ENCODE measurements at places on chromosomes 5 and 9.

DNA sequence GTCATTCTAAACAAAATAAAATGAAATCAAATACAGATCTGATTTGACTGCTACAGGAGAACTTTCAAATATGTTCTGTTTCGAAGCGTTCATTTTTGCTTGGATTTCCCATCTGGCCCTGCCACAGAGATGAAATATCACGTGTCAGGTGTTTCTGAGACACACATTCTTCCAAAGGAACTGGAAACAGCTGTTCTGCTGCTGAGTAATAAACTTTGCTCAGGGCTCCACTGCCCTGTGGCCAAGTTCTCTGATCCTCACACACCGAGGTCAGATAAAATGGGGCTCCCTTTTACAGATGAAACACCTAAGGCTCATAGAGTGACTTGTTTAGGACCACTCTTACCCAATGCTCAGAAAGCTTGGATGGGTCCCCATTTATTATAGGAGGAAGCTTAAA, 42.5 kb downstream of the FRMPD1 start:
- DNase-seq = no peak

DNA sequence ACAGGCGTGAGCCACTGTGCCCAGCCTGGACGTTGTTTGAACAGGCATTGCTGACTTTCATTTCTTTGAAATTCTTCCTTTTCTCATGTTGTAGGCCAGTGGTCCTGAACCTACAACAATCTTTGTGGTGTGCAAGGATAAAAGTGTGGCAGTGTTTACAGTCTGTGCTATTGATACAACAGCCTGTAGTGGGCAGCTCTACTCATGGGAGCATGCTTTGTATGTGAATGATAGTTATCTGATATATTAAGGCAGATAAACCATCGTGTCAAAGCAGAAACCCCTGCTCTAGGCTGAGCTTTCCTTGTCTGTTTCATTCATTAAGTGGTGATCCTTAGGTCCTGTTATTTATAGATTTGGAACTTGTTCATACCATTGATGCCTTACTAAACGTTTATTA, 42.6 kb downstream of the CSNK1G3 start:
- DNase-seq = no peak

- DNase-seq = no peak
Observed at GRCh38 chr5:177124486-177124991, 9.0 kb upstream of the NSD1 start.

DNA sequence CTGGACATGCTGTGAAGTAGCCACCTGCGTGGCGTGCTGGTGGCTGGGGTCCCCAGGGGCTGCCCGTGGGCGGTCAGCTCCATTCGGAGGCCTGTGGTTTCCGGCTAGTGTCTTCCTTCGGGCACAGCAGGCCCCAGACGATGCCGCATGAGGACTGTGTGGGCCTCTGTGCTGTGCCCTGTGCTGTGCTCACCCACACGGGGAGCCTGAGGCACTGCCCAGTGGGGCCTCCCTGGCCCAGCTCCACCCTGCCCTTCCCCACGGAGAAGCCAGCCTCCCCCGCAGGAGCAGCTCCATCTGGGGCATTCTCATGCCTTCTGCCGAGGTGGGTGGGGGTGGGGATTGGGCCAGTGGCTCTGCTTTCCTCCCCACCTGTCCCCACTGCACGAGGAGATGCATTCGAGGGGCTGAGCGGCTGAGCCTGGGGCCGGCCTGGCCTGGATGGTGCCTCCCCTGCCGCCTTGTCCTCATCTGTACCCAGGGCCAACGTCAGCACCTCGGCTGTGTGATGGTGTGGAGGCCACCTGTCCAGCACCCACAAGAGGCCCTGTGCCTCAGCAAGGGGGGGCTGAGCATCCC, 24.2 kb downstream of the RXRA start:
- DNase-seq = no peak

DNA sequence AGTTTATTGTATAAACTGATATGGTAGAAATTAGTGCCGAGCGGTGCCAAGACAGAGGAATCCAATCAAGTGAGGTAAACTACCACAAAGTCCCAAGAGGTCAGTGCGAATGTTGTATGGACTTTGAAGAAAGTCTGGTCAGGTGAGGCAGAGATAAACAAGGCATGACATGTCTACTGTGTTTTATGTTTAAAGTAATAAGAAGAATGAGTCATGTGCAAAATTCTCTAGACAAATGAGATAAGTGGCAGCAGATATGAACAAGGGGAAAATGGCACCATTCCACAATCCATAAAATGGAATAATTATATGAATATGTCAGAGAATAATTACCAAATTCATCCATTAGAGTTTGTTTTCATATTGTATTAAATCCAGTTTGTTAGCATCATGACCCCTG, 364.1 kb upstream of the CCNH start:
- DNase-seq = no peak

- DNase-seq = no peak
Observed at GRCh38 chr5:57435701-57436134, 46.9 kb downstream of the ACTBL2 start.

DNA sequence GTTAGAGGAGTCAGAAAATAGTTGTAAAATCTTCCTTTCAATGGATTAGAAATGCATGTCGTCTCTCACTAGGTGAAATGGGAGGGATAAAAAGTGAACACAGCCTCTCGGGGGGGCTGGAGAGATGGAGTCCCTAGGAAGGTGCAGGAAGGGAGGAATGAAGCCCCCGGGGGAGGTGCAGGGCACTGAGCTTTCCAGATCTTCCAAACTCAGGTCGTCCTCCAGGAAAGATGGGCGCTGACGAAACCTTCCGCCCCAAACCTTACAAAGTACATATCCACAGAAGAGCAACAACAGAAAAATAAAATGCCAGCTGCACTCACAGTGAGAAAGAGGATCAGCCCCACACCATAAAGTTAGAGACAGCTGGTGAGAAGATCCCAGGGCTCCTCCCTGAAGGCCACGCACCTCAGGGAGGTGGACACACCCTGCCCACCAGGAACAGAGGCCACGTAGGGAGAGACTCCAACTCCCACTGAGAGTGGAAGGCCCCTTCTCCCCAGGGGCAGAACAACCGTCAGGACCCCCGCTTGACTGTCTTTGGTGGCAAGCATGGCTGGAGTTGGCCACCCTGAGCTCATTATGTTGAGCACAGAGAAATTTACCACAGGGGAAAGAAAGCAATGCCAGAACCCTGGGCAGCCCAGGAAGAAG, 174.3 kb downstream of the AUH start:
- DNase-seq = no peak

DNA sequence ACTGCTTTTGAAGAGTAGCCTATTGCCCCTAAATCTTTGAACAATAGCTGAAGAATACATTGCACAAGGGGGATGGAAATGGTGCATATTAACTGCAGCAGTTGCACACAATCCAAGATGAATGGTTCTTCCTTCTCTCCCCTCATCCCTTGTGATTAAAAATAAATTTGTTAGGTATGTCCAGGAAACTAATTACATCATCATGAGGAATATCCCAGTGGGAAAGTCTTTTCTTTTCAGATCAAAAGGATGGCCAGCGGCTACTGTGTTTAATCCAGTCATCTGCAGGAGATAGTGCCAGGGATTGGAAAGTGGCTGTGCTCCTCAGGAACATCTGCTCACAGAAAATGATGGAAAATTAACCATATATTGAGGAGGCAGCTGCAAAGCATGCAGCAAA, 508.4 kb upstream of the SEMA6A start:
- no peak for DNase-seq

All from stimulated activated CD4-positive, alpha-beta T cell treated with anti-CD3 and anti-CD28 coated beads, Interleukin-1b, Interleukin-23, amount 100 ng/mL, for 1 hour (primary cell).